ENCODE measurements at places on chromosomes 12 and 14.

DNA sequence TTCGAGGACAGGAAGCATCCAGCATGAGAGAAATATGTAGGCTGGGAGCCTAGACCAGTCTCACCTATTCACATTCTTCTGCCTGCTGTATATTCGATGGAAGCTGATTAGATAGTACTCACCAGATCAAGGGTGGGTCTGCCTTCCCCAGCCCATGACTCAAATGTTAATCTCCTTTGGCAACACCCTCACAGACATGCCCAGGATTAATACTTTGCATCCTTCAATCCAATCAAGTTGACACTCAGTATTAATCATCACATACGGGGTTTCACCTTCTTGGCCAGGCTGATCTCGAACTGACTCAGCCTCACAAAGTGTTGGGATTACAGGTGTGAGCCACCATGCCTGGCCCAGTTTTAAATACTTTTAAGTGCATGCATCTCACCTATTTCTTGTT is 30.5 kb upstream of the SLC10A1 start:
- DNase-seq = no peak

- no peak for DNase-seq
Observed at GRCh38 chr12:56804169-56804568, 41.0 kb downstream of the HSD17B6 start.

DNA sequence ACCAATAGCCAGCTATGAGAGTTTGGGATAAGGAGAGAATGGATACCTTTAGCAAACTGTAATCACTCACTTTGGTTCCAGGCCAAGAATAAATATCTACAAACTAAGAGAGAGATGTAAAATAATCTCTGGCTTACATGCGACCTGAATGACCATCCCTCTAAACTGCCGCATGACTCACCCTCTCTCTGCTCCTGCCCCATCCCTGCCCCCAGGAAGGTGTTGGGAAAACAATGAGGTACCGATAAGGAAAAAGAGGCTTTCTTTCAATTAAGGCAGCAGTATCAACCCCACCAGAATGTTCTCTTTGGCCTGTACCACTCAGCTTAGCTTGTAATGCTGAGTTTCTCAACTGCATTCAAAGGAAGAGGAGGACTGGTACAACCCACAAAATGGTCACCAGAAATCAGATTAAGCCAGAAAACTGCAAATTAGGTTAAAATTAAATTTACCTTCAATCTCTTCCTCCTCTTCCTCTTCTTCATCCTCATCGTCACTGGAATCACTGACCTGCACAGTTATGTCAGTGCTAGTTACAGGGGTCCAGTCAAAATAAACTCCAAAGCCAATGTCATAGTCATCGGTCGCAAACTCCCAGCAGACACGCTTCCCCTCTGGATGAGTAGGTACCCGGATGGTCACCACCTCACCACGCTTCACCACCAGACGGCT is 22.0 kb downstream of the GSTZ1 start:
- no peak for DNase-seq

DNA sequence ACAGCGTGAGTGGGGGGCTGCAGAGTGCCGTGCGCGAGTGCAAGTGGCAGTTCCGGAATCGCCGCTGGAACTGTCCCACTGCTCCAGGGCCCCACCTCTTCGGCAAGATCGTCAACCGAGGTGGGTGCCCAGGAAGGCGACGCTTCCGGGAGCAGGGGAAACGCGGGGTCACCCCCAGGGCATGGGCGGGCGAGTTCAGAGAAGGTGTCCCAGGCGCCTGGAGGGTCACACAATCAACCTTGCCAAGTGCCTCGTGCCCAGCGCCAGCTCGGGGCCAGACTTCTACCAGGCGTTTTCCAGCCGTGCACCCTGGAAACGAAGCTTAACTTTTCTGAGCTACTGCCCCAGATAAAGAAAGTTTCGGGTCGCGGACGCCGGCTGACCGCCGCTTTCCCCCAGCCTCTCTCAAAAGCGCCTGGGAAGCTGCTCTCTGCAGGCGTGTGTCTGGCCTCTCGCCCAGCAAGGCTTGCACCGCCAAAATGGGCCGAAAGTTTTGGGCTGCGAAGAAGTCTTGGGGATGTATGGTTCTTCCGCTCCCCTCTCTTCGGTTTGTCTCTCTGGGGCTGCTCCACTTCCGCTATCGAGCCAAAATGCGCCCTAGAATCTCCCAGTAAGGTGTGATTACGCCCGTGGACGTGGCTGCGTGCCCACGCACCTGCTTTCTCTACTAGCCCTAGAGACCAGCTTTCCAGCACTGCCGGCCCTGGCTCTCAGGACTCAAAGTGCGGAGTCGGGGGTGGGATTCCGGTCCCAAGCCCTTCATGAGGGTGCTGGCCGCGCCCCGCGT is 1.7 kb downstream of the WNT1 start:
- DNase-seq = no peak

DNA sequence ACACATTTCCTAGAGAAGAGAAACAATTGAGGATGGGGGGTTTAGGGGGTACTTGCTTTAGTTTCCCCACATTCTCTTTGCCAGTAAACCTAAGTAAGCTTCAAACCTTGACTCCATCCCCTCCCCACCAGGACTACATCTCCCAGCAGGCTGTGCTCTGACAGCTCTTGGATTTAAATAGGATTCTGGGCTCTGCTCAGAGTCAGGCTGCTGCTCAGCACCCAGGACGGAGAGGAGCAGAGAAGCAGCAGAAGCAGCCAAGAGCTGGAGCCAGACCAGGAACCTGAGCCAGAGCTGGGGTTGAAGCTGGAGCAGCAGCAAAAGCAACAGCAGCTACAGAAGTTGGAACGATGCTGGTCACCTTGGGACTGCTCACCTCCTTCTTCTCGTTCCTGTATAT is 20.6 kb downstream of the RDH12 start:
- DNase-seq = peak; percentile 9

DNA sequence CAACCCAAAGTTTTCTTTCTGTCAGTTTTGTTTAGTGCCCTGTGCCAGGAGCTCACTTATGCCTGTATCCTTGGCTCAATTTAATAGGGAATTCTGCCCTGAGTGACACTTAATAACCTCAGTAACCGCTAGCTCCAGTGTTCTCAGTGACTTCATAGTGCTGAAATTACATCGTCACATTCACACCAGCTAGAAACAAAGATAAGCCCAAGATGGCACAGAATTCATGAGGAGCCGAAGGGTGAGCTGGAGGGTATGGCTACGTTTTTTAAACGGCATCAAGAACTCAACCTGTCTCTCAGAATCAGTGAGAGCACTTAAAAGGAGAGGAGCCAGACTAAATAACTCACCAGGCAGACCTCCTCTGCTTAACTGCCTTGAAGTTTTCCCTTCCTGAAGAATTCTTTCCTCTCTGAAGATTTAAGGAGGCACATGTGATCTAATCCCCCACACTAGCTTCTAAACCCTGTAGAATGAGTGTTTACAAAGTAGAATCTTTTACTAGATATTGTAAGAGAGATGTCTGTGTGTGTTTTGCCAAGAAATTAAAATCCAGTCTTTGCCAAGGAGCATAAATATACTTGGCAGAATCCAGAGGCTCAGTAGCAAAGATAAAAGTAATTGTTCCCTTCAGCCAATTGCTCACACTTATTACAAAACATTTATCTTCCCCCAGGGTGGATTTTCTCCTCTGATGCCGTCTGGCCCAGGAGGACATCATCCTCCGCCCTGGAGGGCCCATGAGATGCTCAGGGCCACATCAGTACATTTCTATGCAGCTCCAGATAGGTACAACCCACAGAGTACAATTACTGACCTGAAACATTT is 37.3 kb downstream of the PTGER2 start:
- DNase-seq = peak; percentile 73

DNA sequence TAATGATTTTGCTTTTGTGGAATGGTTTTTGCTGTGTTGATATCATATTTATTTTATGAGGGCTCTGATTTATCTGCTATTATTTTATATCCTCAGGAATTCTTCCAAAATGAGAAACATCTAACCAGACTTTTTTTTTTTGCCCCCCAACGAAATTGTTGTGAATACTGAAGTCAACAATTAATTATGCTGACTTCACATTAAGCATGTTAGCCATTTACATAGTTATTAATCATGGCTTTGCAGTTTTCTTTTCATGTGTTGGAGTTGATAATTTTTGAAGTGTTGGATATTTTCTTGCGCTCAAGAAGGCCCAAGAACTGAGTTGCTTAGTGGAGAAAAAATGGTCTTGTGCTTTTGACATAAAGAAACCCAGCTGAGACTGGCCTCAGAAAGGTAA is 246.6 kb upstream of the CRY1 start:
- DNase-seq = no peak

DNA sequence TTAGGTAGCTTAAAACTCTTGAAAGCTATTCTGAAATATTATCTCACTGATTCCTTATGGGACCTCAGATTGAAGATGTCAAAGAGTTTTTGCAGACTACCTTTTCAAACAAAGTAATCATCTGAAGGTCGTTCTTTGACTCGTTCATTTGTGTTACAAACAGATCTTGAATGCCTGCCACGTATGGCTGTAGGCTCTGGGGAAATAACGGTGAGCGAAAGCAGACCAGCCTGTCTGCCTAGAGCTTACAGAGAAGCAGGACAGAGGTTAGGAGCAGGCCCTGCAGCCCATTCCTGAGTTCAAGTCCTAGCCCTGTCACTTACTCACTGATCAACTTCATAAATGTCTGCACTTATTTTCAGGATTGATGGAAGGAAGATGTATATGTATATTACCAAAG is 83.6 kb downstream of the FLRT2 start:
- DNase-seq = no peak

DNA sequence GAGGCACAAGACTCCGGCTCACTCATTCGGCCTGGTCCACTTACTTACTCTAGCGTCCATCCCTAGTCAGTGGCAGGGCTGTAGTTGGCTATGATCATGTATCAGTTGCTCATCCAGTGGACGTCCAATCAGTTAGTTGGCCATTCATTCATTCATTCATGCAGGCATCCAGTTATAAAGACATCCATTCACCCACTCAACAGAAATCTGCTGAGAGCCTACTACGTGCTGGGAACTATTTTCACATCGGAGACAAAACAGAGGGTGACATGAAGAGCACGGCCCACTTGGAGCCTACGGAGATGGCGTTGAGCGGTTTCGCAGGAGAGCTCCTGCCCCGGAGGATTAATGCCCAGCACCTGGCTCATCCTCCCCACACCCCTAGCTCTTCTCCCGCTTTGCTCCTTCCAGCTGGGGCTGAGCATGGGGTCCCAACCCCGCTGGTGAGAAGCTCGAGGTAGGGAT is 49.7 kb downstream of the SNAPC1 start:
- DNase-seq = no peak

GRCh38 chr12:81147292-81147919 is 69.5 kb downstream of the ACSS3 start:
- DNase-seq = no peak

GRCh38 chr12:113226696-113227568 is 5.7 kb downstream of the TPCN1 start:
- DNase-seq = no peak

DNA sequence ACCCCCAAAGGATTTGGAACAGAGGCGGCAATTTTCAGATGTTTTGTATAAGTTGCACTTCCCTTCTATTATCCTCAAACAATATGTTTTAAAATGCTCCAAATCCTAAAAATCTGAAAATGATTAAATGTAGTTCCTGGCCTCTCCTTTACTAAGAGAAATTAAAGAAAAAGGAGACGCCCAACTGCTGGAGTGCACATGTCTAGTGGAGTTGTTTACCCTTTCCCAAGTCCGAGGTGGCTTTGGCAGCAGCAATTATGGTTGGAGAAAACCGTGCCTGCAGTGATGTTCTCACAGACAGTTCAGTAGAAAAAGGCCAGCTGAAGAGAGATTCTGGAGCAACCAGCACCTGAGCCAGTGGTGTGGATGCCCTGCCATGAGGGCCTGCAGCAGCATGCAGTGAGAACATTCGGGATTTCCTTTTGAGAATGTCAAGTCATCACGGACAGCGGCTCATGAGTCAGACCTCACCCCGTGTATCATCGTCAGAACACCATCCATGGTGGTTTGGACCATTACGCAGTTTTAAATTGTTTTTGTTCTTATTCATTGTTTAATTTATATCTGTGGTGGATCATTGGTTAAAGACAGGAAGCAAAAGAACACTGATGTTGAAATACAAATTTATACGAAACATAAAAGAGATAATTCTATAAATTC is 179.0 kb upstream of the KRR1 start:
- peak; percentile 92 for DNase-seq

- DNase-seq = no peak
Observed at GRCh38 chr14:23864259-23864658, 89.3 kb upstream of the DHRS4 start.

DNA sequence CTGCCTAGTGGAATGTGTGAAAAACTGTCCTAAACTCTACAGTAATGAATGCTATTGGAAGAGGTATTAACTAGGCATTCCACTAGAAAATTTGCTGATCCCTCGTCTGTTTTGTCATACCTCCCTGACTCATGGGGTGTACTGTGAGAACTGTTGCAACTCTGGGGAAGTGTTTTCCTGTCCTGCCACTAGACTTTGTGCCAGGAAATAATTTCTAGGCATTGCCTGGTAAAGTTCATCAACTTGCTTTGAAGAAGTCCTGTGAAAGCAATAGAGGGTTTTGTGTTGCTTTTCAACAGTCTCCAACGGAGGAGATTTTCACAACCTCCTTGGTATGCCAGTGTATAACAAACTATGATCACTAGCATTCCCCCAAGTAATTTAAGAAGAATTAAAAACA is 139.9 kb downstream of the AKAP6 start:
- peak; percentile 77 for DNase-seq

GRCh38 chr12:18206198-18206597 is 55.1 kb upstream of the PIK3C2G start:
- no peak for DNase-seq

- no peak for DNase-seq
Observed at GRCh38 chr12:72717036-72717435, 444.9 kb downstream of the TRHDE start.

DNA sequence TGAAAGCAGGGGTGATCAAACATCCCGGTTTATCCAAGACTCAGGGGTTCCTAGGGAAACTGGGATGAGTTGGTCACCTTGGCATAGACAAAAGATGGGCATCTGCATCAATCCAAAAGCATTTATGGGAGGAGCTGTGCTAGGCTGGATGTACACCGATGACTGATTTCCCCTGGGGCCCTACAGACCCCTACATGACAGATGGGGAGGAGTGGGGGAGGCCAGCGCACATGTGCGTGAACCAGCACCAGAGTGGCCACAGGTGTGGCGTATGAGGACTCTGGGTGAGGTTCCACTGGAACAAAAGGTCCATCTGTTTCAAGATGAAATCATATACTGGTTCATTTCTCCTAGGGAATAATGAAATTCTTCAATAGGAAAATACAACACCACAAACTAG is 210.4 kb downstream of the ITPR2 start:
- no peak for DNase-seq

DNA sequence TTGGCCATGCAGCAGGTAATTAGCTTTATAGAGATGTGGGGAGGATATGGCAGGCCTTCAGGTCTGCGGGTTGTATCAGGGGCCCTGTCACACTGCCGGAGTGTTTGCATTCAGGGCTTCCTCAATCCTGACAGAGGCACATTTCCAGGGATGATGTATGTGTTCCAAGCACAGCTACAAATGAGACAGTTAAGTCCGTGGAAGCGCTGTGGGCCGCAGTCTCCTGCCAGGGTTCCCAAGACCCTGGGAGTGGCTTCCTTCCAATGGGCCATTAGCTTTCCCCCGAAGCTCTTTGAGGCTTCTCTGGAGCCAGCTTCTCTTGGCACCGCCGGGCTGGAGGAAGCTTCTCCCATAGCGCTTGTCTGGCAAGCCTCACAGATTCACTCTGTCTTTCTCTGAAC is 1524.7 kb upstream of the TMEM132C start:
- no peak for DNase-seq

GRCh38 chr12:88648625-88649024 is 68.4 kb upstream of the KITLG start:
- DNase-seq = no peak
